ENCODE measurements at places on chromosomes 16 and 17.

GRCh38 chr16:31354394-31355291 lies at the start of gene ITGAX:
ITGAX (plus strand) TSS chr16:31355176; CDS start chr16:31355255, 79 bp downstream.
- DNase-seq, result peak; percentile 64

DNA sequence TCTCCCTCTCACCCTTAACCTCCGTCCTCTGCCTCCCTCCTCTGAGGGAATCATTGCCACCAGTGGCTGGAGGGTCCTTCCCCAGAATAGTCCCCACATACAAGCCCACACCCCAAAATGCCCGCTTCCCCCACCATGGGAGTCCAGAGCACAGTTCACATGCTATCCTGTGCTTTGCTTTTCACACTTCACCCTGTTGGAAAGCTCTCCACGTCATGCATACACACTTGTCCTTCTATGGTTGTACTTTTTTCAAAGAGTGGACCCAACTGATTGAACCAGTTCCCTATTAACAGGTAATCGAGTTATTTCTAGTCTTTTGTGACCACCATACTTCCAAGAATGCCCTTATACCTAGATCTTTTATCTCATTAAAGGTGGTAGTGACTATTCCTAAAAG lies 23.8 kb upstream of the KIFC3 start:
- no peak for DNase-seq

DNA sequence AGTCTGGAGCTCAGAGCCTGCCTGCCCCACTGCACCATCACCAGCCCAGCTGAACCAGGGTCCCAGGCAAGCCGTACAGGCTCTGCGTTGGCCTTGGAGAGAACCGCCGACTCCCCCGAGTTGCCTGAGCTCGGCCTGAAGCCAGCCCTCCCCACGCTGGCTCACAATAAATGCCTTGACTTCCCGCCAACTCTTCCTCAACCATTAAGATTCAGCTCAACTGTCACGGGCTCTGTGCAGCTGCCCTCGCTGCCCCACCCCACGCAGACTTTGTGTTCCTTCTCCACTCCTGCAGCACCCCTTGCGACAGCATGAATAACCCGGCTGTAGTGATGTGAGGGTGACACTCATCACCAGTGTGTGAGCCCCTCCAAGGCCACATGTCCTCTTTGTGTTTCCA lies 4.8 kb upstream of the QPRT start:
- peak; percentile 85 for DNase-seq

- no peak for DNase-seq
These were observed 63.5 kb downstream of the MYH13 start for GRCh38 chr17:10309003-10309974.

GRCh38 chr17:33055171-33055611 lies 63.5 kb downstream of the SPACA3 start:
- no peak for DNase-seq

DNA sequence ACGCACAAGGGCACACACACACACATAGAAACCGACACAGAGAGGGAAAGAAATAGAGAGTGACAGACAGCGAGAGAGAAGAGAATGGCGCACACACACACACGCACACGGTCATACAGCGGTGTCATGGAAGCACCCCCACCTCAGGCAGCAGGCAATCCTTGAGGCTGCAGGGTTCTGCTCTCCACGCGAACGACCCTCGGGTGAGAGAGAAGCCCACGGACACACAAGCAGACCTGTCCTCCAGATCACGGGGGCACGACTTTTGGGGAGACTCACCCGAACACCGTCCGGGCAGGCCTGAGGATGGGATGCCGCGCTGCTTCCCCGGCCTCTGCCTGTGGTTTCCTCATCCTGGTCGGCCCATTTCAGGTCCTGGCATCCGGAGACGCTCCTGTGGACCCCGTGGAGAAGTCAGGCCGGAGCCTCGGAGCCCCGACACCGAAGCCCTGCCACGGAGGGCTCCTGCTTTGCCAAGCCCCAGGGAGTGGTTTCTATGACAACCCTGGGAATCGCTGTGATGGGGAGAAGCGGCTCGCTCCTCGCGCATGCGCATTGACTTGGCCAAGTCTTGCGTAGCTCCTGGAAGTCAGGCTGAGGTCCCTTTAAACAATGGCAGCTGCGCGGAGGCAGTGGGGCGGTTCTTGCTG lies 118.2 kb upstream of the KCNJ18 start:
- DNase-seq, result no peak

- no peak for DNase-seq
These were observed 36.9 kb downstream of the ARHGAP27 start for GRCh38 chr17:45395569-45396415.

DNA sequence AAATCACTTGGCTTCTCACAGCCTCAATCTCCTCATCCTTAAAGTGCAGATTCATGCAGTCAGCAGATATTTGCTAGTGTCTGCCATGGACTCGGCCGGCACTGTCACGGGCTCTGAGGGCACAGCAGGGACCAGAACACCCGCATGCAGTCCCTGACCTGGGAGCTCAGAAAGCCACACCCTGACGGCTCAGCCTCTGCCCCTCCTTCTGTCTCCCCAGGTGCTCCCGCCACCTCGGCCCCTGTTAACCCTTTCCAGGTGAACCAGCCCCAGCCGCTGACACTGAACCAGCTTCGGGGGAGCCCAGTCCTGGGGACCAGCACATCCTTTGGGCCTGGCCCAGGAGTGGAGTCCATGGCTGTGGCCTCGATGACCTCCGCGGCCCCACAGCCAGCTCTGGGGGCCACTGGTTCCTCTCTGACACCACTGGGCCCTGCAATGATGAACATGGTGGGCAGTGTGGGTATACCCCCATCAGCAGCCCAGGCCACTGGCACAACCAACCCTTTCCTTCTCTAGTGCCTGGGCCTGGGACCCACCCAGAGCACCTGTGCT lies 28.7 kb downstream of the B9D1 start:
- DNase-seq, result no peak

- DNase-seq, result no peak
These were observed 1.1 kb downstream of the GGT6 start for GRCh38 chr17:4559139-4559791.

GRCh38 chr17:2705263-2705662 lies 6.3 kb downstream of the CLUH start:
- no peak for DNase-seq

DNA sequence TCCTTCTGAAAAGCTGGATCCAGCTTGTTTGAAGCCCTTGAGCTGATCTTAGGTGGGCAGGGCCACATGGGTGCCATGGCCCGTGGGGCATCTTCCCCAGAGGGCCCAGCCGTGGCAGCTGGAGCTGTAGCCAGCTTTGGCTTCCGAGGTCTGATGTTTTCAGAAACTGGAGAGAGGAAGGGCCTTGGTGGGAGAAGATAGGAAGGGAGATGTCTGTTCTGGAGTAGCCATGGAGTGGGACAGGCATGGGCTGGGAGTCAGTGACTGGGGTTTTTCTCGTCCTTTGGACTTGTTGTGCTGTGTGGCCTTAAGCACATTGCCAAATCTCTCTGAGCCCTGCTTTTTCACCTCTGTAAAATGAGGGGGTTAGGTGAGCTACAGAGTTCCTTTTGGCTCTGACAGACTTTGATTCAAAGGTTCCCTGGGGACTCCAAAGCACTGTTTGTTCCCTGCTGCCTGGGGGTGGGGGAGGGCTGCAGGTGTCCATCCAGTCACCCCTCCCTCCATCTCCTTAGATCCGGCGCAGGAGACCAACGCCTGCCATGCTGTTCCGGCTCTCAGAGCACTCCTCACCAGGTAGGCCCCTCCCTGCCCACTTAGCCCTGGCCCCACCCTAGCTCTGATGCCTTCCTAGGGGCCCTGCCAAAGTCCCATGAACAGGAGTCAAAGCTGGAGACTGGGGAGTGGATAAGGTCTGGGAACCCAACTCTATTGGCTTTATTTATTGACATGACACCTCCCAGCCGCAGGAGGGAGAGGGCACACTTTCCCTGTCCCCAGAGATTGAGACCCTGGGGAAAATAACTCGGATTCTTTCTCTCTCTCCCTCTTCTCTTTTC lies 2.1 kb downstream of the PPP1R1B start:
- DNase-seq, result no peak

DNA sequence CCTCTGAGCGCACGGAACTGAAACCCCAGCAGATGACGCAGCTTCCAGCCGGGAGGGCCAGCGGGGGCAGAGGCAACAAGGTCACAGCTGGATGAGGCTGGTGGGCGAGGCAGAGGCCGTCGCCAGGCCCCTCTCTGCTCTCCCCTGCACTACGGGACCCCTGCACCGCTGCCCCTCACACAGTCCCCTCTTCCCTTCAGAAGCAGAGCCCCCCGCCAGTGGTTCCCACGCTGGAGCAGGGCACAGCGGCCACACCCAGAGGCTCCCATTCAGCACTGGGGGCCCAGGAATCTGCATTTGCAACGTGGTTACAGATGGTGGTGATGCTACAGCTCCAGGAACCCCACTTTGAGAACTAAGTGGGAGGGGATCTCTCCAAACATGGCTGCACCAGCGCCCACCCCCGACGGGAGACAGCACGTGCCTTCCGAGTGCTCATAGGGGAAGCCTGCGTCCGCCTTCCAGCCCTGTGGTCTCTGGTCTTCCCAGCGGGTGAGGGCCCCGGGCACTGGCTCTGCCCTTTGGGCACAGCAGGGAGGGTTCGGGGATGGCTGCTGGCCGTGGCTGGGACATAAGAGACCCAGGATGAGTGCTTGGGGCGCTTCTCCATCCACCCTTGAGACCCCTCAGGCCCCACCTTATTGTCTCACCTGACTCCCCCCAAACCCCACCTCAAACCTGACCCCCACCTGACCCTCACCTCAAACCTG lies 4.7 kb upstream of the RAB40B start:
- DNase-seq, result no peak

GRCh38 chr16:22743401-22743800 lies 70.6 kb upstream of the HS3ST2 start:
- peak; percentile 5 for DNase-seq

DNA sequence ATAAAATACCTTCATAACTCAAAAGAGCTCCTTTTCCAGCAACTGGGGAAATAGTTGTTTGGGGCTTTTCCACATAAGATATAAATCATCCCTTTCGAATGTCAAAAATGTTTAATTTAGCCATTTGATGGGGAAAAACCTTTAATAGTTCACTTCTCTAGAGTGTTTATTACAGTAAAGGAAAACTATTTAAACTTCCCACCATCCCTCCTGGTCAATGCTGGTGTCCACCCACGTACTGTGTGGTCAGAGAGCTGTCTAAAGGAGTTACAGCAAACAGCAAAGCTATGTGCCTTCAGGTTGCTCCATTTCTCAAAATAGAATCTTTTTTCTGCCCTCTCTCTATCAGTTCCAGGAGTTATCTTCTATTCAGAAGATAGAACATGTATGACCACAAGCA lies 33.5 kb downstream of the KANSL1 start:
- DNase-seq, result no peak

- no peak for DNase-seq
These were observed 7.4 kb upstream of the ZNF469 start for GRCh38 chr16:88375236-88375975.

DNA sequence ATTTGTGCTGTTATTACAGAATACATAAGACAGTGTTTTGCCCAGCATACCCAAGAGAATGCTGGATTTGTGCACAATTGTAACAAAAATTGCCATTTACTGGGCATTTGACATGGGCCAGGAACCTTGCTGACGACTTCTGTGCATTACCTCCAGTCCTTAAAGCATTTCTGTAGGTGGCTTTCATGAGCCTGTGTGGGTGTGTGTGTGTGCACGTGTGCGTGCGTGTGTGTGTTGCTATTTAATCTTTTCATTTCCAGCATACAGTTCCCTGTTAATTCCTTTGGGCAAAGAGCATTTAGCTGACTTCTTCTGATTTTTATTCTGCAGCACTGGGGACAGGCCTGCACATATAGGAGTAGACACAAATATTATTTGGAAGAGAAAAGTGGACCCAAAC lies 134.4 kb downstream of the CYLD start:
- no peak for DNase-seq

DNA sequence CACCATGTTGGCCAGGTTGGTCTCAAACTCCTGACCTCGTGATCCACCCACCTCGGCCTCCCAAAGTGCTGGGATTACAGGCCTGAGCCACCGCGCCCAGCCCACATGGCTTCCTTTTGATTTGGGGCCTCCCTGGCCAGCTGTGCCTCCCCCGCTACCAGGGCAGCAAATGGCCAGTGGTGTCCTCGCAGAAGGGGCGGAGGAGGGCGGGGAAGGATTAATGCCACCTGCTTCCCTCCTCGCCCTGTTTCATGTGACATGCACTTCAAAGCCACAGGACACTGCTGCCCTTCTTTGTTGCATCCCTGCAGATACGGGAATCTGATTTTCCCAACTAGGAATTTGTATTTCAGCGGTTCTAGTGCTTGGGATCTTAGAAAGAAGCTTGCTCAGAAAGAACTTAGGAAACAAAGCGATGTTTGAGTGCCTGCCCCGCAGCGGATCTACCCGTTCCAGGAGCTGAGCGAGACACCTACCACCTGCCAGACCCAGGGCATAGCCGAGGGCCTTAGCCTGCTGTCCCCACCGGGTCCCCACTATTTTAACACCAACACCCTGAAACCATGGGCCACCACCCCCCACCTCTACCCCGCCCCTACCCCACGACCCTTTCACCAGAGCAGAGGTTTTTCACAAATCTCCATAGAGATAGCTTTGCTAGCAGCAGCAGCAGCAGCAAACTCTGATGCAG lies 37.7 kb upstream of the CCDC182 start:
- DNase-seq, result no peak

DNA sequence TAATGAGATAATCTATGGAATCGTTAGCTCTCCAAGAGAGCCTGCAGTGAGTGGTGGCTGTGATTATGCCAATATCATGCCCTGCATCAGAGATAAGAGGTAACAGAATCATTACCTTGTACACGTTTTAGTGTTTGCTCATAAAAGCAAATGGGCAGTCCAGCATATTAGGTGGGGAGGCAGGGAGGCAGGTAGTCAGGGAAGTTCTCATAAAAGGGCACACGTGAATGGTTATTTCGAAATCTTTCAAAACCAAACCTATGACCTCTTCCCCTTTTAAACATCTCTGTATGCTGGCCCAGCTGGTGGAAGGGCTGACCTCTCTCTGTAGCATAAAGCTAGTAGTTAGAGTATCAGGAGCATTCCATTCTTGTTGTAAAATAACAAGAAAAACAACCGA lies 51.7 kb downstream of the VAT1L start:
- no peak for DNase-seq

DNA sequence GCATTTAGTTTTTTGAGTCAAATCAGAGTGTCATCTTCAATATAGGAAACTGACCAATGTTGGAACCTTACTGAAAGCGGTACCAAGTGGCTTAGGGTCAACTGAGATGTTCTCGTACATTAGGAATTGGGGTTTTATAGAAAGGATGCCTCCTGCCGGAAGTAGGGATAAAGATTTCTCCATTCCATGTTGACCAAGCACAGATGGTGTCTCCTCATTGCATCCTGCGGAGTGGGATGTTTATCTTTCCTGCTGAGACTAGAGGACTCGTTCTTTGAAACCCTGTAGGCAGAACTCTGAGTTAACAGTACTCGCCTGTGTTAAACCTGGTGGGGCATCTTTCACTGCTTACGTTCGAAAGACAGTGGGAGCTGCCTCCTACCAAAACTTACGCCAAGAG lies 1.4 kb downstream of the SHISA6 start:
- no peak for DNase-seq

DNA sequence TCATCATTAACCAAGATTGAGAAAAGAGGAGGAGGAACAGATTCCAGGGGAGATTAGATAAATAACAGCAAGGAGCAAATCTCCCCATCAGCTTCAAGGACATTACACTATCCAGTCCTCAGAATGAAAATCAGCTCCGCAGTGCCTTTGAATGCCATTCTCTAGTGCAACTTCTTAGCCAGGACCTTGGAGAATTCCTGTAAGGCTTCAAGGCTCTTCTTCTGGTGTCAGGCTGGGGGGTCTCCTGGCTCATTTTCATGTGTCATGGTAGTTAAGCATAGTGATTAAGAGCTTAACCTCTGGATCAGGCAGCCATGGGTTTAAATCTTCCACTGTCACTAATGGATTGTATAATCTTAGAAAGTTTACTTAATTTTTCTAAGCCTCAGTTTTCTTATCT lies 137.3 kb upstream of the CCL2 start:
- no peak for DNase-seq

All from KBM-7 (cell line).